ACHN (cell line): ENCODE measurements at places on chromosomes 5 and 9.

DNA sequence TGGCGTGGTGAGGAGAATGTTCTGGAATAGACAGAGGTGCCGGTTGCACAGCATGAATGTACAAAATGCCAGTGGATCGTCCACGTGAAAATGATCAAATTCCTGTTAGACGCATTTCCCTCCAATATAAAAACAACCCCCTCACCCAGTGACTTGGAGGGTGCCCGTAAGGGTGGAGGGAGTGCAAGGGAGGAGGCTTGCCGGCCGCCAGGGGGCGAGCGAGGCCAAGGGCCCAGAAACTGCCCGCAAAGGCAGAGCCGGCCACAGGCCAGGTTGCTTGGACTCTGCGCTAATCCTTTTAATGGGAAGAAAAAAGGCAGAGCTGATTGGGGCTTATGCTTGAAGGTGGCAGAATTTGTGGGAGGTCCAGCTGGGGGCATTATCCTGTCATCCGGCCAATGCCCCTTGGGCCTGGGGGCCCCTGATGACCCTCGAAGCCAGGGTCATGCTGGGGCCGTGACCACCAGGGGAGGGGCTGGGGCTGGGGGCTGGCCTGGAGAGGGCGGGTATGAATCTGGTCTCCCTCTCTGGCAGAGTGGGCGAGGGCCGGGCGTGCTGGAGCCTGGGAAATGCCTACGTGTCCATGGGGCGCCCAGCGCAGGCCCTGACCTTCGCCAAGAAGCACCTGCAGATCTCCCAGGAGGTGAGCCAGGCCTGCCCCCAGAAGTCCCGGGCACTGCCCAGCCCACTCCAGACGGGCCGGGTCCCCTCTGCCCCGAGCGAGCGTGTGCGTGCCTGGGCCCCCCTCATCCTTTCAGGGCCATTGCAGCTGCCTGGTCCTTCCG lies 12.0 kb downstream of the GPSM1 start:
- peak; percentile 55 for DNase-seq

DNA sequence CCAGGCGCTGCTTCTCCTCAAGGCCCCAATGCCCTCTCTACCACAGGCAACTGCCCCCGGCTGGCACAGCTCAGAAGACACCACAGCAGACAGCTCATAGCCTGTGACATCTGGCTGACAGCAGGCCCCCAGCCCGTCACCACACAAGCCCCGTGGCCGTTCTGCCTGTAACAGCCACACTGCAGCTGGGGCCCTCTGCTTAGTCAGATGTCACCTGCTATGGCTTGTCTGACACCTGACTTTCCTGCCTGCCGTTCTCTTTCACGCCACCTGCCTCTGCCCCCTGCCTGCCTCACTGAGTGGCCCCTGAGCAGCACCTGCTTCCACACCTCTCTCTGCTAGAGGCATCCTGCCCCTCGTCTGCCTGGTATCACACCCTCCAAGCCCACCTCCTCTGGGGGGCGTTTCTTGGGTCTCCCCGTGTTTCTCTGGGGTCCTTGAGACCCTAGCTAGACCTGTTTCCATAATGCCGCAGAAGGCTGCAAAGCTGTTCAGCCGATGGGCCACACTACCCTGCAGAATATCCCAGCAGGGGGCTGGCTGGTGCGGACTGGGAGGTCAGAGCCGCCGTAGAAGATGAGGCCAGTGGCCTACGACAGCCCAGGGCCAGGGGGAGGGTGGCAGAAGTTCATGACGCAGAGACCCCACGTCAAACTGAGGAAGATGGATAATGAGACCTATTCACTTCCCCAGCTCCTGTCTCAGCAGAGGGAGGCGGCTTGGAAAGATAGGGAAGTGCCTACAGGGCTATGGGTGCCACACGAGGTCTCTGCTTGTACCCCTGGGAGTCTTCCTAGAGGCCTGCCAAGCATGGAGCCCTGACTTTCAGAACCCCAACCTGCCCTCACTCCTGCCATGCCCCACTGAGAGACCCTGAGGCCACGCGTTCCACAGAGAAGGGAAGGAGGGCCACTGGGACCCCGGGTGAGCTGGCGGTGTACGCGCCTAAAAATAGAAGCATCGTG lies 95.1 kb downstream of the ZNF354C start:
- DNase-seq, result no peak

DNA sequence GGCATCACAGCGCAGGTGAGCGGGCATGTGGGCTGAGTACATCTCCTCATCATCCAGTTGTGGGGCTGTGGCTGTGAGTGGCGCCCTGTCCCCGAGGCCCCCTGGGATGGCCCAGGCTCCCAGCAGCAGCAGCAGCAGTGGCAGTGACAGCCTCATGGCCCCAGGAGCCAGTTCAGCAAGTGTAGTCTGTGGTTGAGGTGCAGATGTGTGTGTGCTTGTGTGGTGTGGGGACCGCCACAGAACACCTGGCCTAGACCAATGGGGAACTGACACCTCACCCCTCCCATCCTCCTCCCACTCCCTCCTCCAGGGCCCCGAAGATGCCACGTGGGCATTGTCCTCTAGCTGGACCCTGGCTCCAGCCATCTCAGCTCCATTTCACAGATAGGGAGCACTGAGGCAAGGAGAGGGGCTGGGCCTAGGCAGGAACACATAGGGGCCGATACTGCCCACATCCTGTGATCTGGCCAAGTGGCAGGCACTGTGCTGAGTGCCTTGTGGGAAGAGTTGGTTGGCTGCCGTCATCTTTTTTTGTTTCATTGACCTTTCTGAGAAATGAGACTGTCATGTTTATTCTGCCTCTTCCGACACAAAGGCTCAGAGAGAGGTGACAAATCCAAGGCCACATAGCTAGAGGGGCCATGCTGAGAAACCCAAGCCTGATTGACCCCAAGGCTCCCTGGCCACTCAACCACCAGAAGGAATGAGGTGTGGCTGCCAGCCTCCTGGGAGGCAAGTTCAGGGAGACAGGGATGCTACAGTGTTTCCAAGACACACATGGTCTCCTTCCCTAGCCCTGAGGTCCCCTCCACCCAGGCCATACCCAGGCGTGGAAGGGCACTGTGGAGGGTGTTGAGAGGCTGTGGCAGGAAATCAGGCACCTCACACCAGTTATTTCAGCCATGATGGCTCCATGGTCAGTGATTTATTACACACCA lies at the start of gene MZB1:
TSS of gene MZB1 (minus strand) at position 213 of the 938 bp plus-strand sequence. CDS start at position 156, 57 bp downstream.
- DNase-seq, result no peak

- DNase-seq, result no peak
Observed at GRCh38 chr9:116504893-116505480, 182.1 kb upstream of the TRIM32 start.

DNA sequence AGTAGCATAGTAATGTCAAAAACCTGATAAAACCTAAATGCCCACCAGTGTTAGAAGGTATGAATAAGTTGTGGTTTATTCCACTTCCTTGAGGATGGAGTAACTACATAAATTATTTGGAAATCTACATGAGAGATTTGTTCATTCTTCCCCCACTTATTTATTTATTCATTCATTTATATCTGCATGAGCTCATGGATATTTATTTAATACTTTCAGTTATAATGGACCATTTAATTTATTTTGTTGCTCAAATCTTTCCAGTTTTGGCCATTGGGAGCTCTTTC lies 223.8 kb upstream of the S1PR3 start:
- DNase-seq, result no peak

DNA sequence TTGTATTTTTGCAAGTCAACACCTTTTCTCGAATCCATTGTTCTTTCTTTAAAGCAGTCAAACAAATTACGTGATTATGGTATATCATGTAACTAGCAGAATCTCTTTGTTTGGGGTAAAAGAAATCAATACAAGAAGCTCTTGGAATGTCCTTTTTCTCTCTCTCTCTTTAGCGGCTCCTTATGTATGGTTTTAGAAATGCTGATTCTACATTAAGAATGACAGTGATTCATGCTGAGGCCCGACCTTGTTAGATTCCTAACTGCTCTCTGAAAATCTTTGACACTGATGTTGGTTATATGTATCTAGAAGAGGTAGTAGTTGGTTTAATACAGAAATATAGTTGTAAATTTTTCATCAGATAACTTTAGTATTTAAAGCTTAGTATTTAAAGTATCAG lies 76.4 kb downstream of the SNX24 start:
- no peak for DNase-seq

- DNase-seq, result no peak
Observed at GRCh38 chr9:82584349-82584863, 478.5 kb downstream of the RASEF start.

DNA sequence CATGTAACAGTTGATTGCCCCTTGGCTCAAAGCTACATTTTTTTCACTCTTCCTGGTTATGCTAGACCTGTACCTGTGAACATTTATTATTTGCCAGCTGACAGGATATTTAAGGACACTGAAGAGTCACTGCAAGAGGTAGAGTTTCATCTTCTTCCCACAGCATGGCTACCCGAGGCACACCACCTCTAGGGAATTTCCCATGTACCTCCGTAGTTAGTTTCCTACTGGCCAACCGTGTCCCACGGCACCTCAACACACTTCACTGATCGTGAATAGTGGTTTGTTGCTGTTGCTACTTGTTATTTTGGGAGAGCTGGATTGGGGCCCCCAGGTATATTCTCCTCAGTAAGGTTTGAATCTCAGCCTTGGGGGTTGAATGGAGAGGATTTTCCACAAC lies 648.6 kb downstream of the SEMA5A start:
- DNase-seq, result no peak

DNA sequence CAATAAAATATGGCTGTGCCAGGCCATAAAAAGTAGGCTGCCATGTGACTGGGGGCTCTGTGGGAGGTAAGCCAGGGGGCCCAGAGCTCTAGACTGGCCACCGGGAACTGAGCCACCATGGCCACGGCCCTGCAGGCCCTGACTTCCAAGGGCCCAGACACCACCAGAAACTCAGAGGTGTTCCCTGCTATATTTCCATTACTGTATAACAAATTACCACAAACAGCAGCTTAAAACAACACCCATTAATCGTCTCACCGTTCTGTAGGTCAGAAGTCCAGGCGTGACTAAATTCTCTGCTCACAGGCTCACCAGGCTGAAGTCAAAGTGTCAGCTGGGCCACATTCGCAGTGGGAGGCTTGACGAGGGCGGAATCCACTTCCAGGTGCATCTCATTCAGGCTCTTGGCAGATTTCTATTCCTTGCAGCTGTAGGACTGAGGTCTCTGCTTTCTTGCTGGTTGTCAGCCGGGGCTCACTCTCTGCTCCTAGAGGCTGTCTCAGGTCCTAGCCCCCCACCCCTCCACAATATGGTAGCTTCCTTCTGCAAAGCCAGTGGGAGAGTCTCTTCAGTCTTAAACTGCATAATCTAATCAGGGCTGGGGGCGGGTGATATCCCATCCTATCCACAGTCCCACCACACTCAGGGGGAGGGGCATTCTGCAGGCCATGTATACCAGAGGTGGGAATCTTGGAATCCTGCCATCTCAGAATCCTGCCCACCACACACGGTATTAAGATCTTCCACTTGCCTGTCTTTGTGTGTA lies 125.4 kb downstream of the C5orf15 start:
- no peak for DNase-seq

- no peak for DNase-seq
Observed at GRCh38 chr9:114002271-114002985, 75.7 kb downstream of the AMBP start.

DNA sequence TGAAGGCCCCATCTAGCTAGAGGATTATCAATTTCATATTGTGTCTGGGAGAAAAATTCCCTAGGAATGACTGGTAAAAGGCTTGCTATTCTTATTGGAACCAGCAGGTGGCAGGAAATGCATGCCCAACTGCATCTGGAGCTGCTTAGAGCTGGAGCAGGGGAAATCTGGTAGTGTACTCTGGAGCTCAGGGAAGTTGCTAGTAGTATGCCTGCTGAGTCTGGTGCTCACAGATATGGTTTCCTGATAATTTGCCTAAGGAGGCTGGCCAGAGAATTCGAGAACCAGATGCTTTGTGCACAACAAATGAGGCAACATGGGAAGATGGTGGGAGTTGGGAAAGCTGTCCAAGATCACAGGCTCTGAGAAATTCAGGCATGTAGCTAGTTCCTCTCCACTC lies 53.7 kb downstream of the G3BP1 start:
- peak; percentile 54 for DNase-seq

DNA sequence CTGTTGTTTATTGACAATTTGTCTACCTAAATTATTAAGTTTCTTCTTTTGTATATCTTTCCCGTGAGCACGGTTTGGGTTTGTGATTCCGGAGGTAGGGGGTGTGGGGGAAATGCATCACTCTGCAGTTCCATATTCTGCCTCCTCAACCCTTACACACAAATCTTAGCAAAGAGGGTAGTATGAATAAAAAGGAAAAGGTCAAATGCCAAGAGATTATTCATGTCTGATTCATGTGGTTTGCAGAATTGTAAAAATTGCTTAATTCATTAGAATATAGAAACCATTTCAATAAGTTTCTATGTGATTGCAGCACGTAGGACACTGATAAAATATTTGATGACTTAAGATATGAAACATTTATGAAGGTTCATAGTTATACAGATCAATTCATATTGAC lies 601.9 kb downstream of the SEMA5A start:
- no peak for DNase-seq

- no peak for DNase-seq
Observed at GRCh38 chr5:80987078-80987766, 27.1 kb downstream of the RASGRF2 start.

GRCh38 chr5:136062366-136063274 lies 33.8 kb downstream of the TGFBI start:
- DNase-seq, result peak; percentile 57

- DNase-seq, result no peak
Observed at GRCh38 chr9:75152416-75152815, 64.1 kb downstream of the OSTF1 start.

DNA sequence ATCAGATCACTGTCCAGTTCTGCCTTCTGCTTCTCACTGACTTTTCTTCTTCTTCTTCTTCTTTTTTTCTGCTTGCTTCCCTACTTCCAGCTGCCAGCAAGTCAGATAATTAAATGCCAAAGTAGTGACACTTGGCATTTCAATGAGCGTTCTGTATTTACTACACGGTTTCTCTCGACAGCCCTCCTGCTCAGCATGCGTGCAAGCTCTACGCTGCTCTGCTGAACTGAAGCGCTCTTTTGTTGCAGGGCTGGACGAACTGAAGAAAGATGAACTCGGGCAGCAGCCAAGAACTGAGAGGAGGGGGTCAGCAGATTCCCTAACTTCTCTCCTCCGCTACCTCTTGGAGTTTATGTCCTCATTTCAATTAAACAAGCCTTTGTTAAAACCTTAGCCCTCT lies 319.1 kb downstream of the GLIS3 start:
- no peak for DNase-seq

- DNase-seq, result no peak
Observed at GRCh38 chr9:71944754-71945375, 33.4 kb downstream of the C9orf85 start.

- DNase-seq, result no peak
Observed at GRCh38 chr9:21316860-21317259, 11.7 kb upstream of the IFNA5 start.

GRCh38 chr5:68264024-68264956 lies 48.7 kb downstream of the PIK3R1 start:
- DNase-seq, result no peak
